ENCODE measurements at places on chromosomes 7 and 10.

DNA sequence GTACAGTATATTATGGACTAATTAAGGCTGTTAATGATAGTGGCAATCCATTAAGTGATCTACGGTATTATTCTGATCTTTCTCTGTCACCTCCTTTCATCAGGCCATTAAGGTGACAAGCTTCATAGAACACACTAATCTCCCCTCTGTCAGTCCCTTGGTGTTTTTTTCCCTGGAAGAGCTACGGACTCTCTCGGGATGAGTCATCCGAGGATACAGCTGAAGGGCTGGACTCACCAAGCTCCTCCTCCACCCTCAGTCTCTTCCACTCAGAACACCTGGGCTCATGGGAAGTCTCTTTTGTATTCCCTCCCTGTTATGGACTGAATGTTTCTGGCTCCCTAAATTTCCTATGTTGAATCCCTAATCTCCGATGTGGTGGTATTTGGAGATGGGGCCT, 69.8 kb upstream of the PLXNA4 start:
- DNase-seq: no peak

GRCh38 chr7:74275401-74275881, 13.8 kb upstream of the CLIP2 start:
- no peak for DNase-seq

DNA sequence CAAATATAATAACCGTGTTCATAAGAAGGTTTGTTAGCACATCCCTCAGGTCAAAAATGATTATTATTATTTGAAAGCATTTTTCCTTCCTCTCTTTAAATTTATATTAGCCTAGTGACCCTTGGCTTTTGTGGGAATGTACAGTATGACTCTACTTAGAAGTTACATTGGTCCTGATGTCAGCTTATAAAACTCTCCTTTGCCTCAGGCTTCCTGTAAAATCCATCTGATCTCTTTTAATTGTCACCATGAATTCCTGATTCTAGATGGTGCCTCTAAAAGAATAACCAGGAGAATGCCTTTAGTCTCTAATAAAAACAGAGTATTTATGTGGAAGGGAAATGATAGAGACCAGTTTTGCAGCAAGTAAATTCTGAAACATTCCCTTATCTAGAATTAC, 1134.4 kb downstream of the XPNPEP1 start:
- no peak for DNase-seq

DNA sequence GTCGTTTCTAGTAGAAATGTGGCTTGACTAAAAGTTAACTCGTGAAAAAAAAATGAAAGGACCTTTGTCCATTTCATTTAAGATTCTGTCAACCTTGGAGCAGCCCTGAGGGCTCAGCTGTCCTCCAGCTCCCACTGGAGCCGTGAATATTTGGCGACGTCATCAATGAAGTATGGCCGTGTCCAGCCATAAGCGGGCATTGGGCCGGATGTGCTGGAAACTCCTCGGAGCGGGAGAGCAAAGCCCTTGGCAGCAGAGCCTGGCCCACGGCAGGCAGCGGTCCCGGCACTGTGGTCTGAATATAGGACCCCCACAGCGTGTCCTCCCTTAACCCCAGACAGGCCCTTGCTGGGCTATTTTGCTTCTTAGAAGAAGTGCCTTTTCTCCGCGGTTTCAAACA, 50.0 kb downstream of the JAKMIP3 start:
- DNase-seq: no peak

DNA sequence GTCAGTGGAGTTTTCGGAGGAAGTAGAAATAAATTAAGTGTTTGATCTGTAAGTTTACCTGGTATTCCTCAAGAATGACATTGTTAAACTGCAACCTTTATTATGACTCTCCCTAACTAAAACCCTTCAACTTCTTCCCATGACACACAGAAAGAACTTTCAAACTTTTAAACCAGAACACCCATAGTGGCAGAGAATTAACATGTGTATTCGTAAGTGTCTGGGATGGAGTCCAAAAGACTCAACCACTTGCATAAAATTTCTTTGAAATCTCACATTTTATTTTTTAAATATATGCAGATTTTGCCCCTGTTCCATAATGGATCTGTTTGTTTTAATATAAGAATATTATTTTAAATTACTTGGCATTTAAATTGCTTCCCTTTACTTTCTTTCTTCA, 54.6 kb upstream of the PLXNA4 start:
- no peak for DNase-seq

- DNase-seq: no peak
These were observed 512.6 kb upstream of the FOXK1 start for GRCh38 chr7:4169455-4169854.

- no peak for DNase-seq
These were observed 538.8 kb downstream of the SORCS1 start for GRCh38 chr10:106625751-106626150.

GRCh38 chr10:77415313-77415960, 222.2 kb downstream of the KCNMA1 start:
- DNase-seq: no peak

- no peak for DNase-seq
These were observed 5.6 kb upstream of the LEP start for GRCh38 chr7:128235471-128235870.

DNA sequence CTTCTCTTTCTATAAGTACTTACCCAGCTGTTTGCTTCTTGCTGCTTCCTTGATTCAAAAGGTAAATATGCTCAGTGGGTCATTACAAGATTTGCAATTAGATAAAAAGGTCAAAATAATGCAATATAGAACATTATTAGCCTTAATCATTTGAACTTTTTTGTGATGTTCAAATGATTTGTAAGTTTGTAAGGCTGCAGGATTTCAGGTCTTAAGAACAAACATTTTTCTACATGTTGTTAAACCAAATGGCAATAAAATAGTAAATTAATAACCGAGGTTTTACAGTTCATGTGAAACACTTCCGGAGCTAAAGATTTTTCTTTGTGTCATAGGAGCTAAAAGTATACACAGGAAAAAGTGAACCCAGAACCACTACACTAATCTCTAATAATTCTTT, 16.2 kb upstream of the SCIN start:
- DNase-seq: no peak

GRCh38 chr10:71939304-71939703, 24.9 kb upstream of the CHST3 start:
- DNase-seq: no peak

- DNase-seq: no peak
These were observed 52.9 kb downstream of the VIPR2 start for GRCh38 chr7:159091480-159092475.

- peak; percentile 68 for DNase-seq
These were observed 3.4 kb upstream of the GLI3 start for GRCh38 chr7:42240416-42240815.

GRCh38 chr7:295155-296154, 5.5 kb downstream of the FOXL3 start:
- no peak for DNase-seq
